Neural progenitor cell (in vitro differentiated cells): ENCODE measurements at places on chromosomes 5 and 9. TPM values are rescaled to one million over a fixed set of nuclear protein-coding genes. Genes with fewer than 3 reads are reported as not detected.

MAT2B gene
- 44.7 and 69.0 TPM in 2 replicates for total RNA-seq

RC3H2 gene
- 49.9 and 56.7 TPM in 2 replicates for total RNA-seq

ZFR gene
- total RNA-seq: 108 and 131 TPM in 2 replicates

ZNF658 gene
- total RNA-seq: 9.1 and 16.9 TPM in 2 replicates

GRCh38 chr9:128636024-128636390 lies 20.6 kb downstream of the DYNC2I2 start:
- peak; percentile 48 for DNase-seq
- H3K36me3 ChIP-seq: no peaks in the 10 kb centered on the region
- H3K27ac ChIP-seq: no peak overlapping the region
- H3K4me1 ChIP-seq: no peaks in the 10 kb centered on the region
- H3K27me3 ChIP-seq: no peaks in the 10 kb centered on the region

GRCh38 chr5:80128141-80128540 lies 93.0 kb downstream of the THBS4 start:
- peaks cover 18% of the 10 kb centered on the region for H3K4me1 ChIP-seq
- H3K36me3 ChIP-seq: no peaks in the 10 kb centered on the region
- H3K27me3 ChIP-seq: no peaks in the 10 kb centered on the region
- peak overlapping the region; percentile 20 for H3K27ac ChIP-seq
- H3K4me3 ChIP-seq: no peak overlapping the region
- no peak for DNase-seq

DNA sequence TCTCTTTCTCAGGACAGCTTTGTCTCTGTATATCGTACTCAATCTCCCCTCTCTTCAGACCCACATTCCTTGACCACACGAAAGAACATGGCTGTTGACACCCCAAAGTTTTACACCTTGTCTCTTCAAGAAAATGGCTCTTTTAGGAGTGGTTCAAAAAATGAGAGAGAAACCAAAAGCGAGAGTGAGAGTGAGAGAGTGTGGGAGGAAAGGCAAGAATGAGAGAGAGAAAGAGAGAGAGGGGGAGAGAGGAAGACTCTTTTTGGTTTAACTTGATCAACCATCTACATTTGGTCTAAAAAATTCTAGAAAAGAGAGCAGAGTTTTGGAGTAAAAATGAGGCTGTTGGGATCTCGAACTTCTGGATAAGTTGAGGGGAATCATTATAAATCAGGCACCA lies 581.8 kb upstream of the WWC1 start:
- no peak overlapping the region for H3K4me3 ChIP-seq
- H3K4me1 ChIP-seq: no peaks in the 10 kb centered on the region
- H3K27ac ChIP-seq: no peak overlapping the region
- DNase-seq: no peak
- H3K27me3 ChIP-seq: no peaks in the 10 kb centered on the region
- H3K36me3 ChIP-seq: no peaks in the 10 kb centered on the region

GRCh38 chr5:31688515-31689092 lies 49.7 kb downstream of the PDZD2 start:
- H3K27ac ChIP-seq: no peak overlapping the region
- H3K27me3 ChIP-seq: no peaks in the 10 kb centered on the region

DNA sequence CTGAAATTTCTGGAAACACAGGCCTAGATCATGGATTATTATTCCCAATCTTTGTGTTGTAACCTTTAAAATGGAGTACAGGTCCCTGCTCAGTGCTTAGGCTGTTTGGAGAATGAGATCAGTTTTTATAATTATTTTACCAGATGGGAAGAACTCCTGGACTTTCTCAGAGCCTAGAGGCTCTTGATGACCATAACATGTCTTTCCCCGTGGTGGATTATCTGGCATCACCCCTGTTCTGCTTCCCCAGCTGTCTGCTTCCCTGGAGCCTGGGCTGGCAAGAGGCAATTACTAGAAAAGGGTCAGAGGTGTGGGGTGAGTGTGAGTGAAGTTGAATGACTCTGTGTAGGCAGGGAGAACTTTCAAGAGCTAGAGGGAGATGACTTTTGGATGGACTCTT lies 143.0 kb downstream of the CARTPT start:
- no peaks in the 10 kb centered on the region for H3K27me3 ChIP-seq
- H3K4me1 ChIP-seq: peaks cover 4% of the 10 kb centered on the region
- H3K36me3 ChIP-seq: no peaks in the 10 kb centered on the region
- no peak overlapping the region for H3K4me3 ChIP-seq
- H3K27ac ChIP-seq: no peak overlapping the region
- no peak for DNase-seq

- no peak overlapping the region for H3K4me3 ChIP-seq
- no peaks in the 10 kb centered on the region for H3K36me3 ChIP-seq
- no peaks in the 10 kb centered on the region for H3K4me1 ChIP-seq
Measured at GRCh38 chr9:87223392-87224246, 274.0 kb upstream of the DAPK1 start.

- no peaks in the 10 kb centered on the region for H3K27me3 ChIP-seq
- peaks cover 20% of the 10 kb centered on the region for H3K36me3 ChIP-seq
- DNase-seq: no peak
- H3K4me3 ChIP-seq: no peak overlapping the region
Measured at GRCh38 chr5:136166909-136167308, 26.1 kb downstream of the SMIM32 start.

- no peak overlapping the region for H3K27ac ChIP-seq
- no peaks in the 10 kb centered on the region for H3K4me1 ChIP-seq
- H3K4me3 ChIP-seq: no peak overlapping the region
- no peaks in the 10 kb centered on the region for H3K27me3 ChIP-seq
- no peaks in the 10 kb centered on the region for H3K36me3 ChIP-seq
- DNase-seq: no peak
Measured at GRCh38 chr5:36017622-36018021, 26.4 kb upstream of the UGT3A1 start.

GRCh38 chr5:28403846-28404245 lies 1365.5 kb upstream of the CDH9 start:
- DNase-seq: peak; percentile 86
- no peak overlapping the region for H3K4me3 ChIP-seq
- H3K4me1 ChIP-seq: peaks cover 44% of the 10 kb centered on the region
- H3K27ac ChIP-seq: no peak overlapping the region
- H3K27me3 ChIP-seq: no peaks in the 10 kb centered on the region
